ENCODE measurements at places on chromosomes 11 and 22.

DNA sequence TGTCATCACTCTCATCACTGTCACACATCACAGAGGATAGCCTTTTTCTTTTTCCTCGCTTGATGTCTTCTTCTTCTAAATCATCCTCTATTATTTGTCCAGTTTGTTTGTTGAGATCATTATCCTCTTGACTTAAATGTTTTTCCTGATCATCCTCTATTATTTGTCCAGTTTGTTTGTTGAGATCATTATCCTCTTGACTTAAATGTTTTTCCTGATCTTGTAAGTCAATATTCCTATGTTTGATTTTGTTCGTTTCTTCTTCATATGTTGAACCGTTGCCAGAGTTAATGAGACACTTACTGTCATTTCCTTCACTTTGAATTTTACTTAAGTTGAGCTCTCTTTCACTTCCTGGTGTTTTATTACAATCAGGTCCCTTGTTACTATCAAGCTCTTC is 5.6 kb downstream of the CCDC82 start:
- no peak for DNase-seq

- no peak for DNase-seq
Observed at GRCh38 chr11:114914231-114915005, 236.1 kb downstream of the NXPE2 start.

DNA sequence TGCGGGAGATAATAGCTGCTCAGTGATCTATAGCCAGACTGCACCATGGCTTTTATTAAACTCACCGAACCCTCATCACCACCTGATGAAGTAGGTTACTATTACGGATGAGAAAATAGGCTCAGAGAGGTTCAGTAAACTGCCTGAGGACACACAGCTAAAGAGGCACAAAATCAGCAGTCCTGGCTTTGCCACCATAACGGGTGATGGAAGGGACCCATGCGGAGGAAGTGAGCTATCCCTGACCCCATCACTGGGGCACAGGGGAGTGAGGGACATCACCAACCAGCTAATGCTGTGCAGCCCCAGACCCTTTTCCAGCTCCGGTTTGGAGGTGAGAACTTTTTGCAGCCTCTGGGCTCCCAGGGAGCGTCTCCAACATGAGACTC is 7.3 kb upstream of the DERL3 start:
- no peak for DNase-seq

GRCh38 chr11:35049859-35050531 is 89.0 kb upstream of the CD44 start:
- no peak for DNase-seq

- no peak for DNase-seq
Observed at GRCh38 chr11:61949169-61950034, 749 bp upstream of the BEST1 start.

- DNase-seq, result no peak
Observed at GRCh38 chr11:72718101-72718501, 34.1 kb downstream of the ARAP1 start.

GRCh38 chr22:48018346-48018745 is 1255.9 kb downstream of the TBC1D22A start:
- no peak for DNase-seq

- no peak for DNase-seq
Observed at GRCh38 chr11:94641167-94641761, 74.1 kb downstream of the PIWIL4 start.

DNA sequence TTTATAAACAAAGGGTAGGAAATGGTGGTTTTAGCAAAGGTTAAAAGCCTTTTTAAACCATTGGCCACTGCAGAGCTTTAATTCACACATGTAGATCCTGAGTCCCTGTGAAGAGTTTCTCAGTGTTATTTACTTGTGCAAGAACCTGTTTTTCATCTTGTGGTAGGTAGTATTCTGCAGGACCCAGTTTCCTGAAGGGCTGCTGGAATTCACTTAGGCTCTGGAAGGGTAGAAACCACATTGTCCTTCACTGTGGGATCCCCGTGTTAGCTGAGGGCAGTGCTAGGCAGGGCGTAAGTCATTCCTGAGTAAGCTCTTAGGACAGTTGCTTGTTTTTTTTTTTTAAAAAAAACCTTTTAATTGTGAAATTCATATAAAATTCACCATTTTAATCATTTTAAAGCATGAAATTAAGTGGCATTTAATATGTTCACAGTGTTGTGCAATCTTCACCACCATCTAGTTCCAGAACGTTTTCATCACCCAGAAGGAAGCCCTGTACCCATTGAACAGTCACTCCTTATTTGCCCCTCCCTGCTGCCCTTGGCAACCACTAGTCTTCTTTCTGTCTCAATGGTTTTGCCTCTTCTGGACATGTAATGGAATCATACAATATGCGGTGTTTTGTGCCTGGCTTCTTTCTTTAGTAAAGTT is 77.7 kb downstream of the C22orf31 start:
- no peak for DNase-seq

- no peak for DNase-seq
Observed at GRCh38 chr11:60939855-60940254, 12.1 kb downstream of the SLC15A3 start.

DNA sequence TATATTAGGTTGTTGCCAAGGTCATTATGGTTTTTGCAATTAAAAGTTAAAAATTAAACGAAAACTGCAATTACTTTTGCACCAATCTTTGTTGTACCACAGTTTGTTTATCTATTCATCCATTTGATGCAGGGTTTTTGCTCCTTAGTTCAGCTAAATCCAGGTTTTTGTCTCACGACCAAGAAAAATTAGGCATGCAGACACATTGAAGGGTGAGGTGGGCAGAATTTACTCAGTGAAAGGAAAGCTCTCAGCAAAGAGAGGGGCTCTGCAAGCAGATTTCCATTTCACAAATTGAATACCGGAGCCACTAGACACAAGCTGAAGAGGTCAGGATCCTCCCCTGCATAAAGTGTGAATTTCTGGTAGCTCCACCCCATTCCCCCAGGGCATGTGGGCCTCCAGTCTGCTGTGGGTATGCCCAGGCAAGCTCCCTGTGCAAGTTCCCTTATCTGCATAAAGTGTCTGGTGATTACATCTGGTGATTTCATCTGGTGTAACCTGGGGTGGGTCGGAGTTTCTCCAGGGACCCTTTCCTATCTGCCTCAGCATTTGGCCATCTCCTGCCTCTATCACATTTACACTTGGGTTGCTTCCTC is 33.3 kb downstream of the APOL6 start:
- no peak for DNase-seq

GRCh38 chr11:58775066-58775708 is 43.4 kb upstream of the GLYAT start:
- no peak for DNase-seq

DNA sequence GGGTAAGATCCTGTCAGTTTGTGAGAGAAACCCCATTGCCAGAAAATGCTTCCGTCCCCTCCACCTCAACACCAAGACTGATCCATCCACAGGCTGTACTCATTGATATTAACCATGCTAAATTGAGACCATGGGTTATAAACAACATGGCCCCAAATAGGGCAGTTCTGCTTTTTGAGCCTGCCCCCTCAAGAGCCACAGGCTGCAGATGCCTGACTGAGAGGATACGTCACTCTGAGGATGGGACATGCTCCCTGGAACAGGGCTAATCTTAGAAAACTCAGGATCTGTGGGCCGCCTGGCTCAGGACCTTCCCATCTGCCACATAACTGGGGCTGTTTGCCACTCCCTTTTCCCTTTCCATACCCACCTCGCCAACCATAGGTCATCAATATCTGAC is 99.8 kb downstream of the MICAL2 start:
- no peak for DNase-seq

GRCh38 chr11:75577207-75577606 is 15.2 kb downstream of the SERPINH1 start:
- DNase-seq, result peak; percentile 57

GRCh38 chr22:37565830-37566229 is 5.5 kb downstream of the CDC42EP1 start:
- no peak for DNase-seq

GRCh38 chr22:50326225-50326955 is 422 bp downstream of the DENND6B start:
- no peak for DNase-seq

All from stimulated activated CD4-positive, alpha-beta T cell treated with anti-CD3 and anti-CD28 coated beads, TNF-alpha, amount 100 ng/mL, for 24 hours (primary cell).